ENCODE measurements at places on chromosomes 7 and 10. TPM values are rescaled to one million over a fixed set of nuclear protein-coding genes. Genes with fewer than 3 reads are reported as not detected.

- no peak overlapping the region for H3K4me3 ChIP-seq
- no peaks in the 10 kb centered on the region for H3K27me3 ChIP-seq
- no peaks in the 10 kb centered on the region for H3K4me1 ChIP-seq
- DNase-seq, result no peak
- no peaks in the 10 kb centered on the region for H3K36me3 ChIP-seq
Observed at GRCh38 chr10:58936364-58936763, 240.1 kb upstream of the PHYHIPL start.

DNA sequence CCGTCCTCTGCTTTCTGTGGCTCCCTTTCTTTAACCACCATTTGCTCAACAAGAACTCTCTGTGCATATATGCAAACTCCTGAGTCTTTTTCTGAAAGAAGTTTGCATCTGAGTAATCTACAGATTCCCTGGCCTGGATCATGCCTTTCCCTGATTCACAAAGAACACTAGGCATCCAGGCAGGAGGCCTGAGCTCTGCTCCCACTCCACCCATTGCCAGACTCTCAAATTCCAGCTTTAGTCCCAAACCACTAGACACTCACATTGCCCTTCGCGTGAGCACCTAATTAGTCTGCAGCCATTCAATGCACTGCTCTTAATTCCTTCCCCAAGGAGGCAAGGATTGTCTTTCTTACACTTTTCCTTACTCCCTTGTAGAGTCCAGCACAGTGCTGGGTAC is 60.9 kb downstream of the ABCC2 start:
- H3K4me1 ChIP-seq, result peaks cover 9% of the 10 kb centered on the region
- no peak overlapping the region for H3K4me3 ChIP-seq
- H3K27ac ChIP-seq, result no peak overlapping the region
- H3K27me3 ChIP-seq, result no peaks in the 10 kb centered on the region

- H3K36me3 ChIP-seq, result no peaks in the 10 kb centered on the region
- H3K4me1 ChIP-seq, result no peaks in the 10 kb centered on the region
- no peak for DNase-seq
- H3K4me3 ChIP-seq, result no peak overlapping the region
- no peaks in the 10 kb centered on the region for H3K27me3 ChIP-seq
Observed at GRCh38 chr7:114026486-114027089, 107.8 kb upstream of the PPP1R3A start.

DNA sequence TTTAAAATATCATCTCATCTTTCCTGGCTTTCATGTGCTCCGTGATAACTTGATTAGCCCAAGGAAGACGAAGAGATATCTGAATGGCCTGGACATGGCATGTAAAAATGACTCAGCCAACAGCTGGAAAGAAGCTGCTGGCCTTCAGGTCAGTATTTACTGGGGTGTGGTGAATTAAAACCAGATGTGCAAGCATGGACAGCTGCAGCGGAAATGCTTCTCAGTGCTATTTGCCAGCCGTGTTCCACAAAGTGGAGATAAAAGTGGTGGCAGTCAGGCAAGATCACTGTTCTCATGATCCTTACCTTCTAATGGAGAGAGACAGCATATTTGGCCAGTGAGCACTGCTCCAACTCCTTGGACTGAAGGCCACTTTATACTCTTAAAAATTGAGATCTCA is 203.1 kb upstream of the VSTM2A start:
- DNase-seq, result no peak
- H3K27ac ChIP-seq, result no peak overlapping the region
- no peaks in the 10 kb centered on the region for H3K36me3 ChIP-seq
- H3K27me3 ChIP-seq, result no peaks in the 10 kb centered on the region
- no peak overlapping the region for H3K4me3 ChIP-seq

- peaks cover 31% of the 10 kb centered on the region for H3K4me1 ChIP-seq
- H3K4me3 ChIP-seq, result peak overlapping the region; percentile 90
- H3K36me3 ChIP-seq, result no peaks in the 10 kb centered on the region
- no peaks in the 10 kb centered on the region for H3K27me3 ChIP-seq
Observed at GRCh38 chr7:129055294-129055816, 444 bp upstream of the TNPO3 start.

- H3K36me3 ChIP-seq, result no peaks in the 10 kb centered on the region
- H3K27me3 ChIP-seq, result no peaks in the 10 kb centered on the region
- no peaks in the 10 kb centered on the region for H3K4me1 ChIP-seq
- no peak overlapping the region for H3K4me3 ChIP-seq
Observed at GRCh38 chr7:3371601-3372000, 70.5 kb downstream of the SDK1 start.

- no peak overlapping the region for H3K4me3 ChIP-seq
- H3K4me1 ChIP-seq, result no peaks in the 10 kb centered on the region
- H3K27me3 ChIP-seq, result no peaks in the 10 kb centered on the region
- no peak for DNase-seq
- H3K27ac ChIP-seq, result no peak overlapping the region
- peaks cover 4% of the 10 kb centered on the region for H3K36me3 ChIP-seq
Observed at GRCh38 chr7:75957021-75957736, 37.2 kb downstream of the TMEM120A start.

- DNase-seq, result no peak
- H3K4me3 ChIP-seq, result no peak overlapping the region
- no peaks in the 10 kb centered on the region for H3K4me1 ChIP-seq
- H3K27ac ChIP-seq, result no peak overlapping the region
- H3K27me3 ChIP-seq, result no peaks in the 10 kb centered on the region
Observed at GRCh38 chr10:122703483-122704448, 4.1 kb upstream of the C10orf120 start.

Gene KCNIP2
- total RNA-seq, result 0.96 TPM

Gene PKD2L1
- total RNA-seq, result not detected

Data from CD8-positive, alpha-beta memory T cell (primary cell).